ENCODE measurements at places on chromosomes 7 and 10.

- DNase-seq, result peak; percentile 53
Observed at GRCh38 chr10:266974-267425, 131.7 kb downstream of the ZMYND11 start.

GRCh38 chr7:22589641-22590201 is 89.7 kb upstream of the STEAP1B start:
- DNase-seq, result peak; percentile 66

DNA sequence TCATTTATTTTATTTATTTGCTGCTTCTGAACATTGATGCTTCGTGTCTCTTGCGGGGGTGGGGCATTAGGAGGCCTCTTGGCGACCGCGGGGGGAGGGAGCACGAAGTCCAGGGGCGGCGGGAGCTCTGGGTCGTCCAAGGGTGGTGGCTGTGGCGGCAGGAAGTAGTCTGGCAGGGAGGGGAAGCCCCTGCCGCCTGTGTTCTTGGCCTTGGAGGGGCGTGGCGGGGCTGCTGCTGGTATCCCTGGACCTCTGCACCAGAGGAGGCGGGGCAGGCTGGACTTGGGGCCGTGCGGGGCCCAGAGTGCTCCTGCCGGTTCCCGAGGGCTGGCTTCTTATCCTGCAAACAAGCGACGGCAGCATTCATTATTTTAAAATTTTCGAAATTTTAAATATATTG is 70.5 kb upstream of the ABI1 start:
- no peak for DNase-seq

- no peak for DNase-seq
Observed at GRCh38 chr7:112362053-112362650, 88.1 kb upstream of the IFRD1 start.

DNA sequence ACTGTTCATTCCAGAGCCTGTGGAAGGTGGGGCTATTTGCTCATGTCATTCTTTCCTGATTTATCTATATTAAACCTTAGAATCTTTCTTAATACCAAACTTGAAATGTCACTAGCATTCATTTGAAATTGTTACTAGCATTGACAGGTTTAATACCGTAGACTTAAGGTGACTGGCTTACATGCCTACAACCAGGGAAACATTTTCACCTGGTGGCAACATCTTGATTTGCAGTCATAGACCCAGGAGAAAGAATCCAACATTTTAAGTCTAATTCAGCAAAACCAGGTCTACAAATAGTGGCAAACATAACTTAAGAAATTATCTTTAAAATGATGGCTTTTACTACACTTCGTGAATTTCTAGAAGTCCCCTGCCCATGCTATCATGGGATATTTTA is 353.7 kb downstream of the HTR7 start:
- DNase-seq, result no peak

DNA sequence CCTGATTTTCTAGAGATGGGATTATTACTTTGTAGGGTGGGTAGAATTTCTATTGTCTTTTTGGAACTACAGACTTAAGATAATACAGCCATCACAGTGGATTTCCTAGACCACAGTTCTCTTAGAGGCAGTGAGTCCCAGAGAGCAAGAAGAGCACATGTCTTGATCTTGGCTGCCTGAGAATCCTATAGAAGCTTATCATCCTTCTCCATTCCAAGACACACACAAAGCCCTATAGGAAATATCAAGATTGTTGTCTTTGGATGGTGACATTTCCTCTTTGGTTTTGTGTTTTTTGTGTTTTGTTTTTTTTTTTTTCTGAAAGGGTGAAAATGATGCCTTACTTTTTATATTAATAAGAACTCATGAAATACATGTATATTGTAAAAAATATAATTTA is 143.1 kb downstream of the AHR start:
- DNase-seq, result peak; percentile 15

DNA sequence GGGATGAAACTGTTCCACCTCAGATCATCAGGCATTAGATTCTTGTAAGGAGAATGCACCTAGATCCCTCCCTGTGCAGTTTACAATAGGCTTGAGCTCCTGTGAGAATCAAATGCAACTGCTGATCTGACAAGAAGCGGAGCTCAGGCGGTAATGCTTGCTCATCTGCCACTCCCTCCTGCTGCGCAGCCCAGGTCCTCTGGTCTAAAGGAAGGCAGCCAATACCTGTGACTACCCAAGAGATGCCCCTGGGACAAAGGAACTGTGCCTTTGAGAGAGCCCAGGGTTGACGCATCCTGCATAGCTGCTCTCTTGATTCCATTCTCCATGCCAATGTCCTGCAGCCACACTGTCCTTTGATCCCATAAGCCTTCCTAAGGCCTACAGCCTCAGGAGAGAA is 73.1 kb downstream of the ADCYAP1R1 start:
- no peak for DNase-seq

- DNase-seq, result no peak
Observed at GRCh38 chr10:122543676-122544445, 16.7 kb upstream of the DMBT1 start.

DNA sequence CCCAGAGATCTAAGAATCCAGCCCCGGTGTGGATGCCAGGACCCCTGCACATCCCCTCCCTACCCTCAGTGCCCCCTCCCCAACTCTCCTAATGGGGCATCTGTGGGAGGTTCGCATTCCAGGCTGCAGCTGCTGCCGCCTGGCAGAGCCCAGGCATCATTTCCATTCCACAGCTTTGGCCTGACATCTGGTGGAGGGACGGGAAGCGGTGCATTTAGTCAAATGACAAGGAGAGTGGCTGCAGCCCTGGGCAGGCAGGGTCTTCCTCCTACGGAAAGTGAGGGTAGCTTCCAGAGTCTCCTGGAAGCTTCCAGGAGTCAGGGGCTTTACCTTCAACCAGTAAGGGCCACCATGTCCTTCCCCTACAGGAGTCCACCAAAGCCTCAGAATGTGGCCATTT is 30.8 kb downstream of the PRLHR start:
- DNase-seq, result no peak

DNA sequence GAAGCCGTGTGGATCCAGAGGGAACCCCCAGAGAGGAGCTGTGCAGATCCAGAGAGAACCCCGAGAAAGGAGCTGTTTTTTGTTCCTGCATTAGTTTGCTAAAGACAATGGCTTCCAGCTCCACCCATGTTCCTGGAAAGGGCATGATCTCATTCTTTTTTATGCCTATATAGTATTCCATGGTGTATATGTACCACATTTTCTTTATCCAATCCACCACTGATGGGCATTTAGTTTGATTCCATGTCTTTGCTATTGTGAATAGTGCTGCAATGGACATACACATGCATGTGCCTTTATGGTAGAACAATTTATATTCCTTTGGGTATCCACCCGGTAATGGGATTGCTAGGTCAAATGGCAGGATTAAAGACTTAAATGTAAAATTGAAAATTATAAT is 95.4 kb upstream of the RHEB start:
- no peak for DNase-seq

- peak; percentile 81 for DNase-seq
Observed at GRCh38 chr7:85471740-85472139, 284.9 kb upstream of the SEMA3D start.

DNA sequence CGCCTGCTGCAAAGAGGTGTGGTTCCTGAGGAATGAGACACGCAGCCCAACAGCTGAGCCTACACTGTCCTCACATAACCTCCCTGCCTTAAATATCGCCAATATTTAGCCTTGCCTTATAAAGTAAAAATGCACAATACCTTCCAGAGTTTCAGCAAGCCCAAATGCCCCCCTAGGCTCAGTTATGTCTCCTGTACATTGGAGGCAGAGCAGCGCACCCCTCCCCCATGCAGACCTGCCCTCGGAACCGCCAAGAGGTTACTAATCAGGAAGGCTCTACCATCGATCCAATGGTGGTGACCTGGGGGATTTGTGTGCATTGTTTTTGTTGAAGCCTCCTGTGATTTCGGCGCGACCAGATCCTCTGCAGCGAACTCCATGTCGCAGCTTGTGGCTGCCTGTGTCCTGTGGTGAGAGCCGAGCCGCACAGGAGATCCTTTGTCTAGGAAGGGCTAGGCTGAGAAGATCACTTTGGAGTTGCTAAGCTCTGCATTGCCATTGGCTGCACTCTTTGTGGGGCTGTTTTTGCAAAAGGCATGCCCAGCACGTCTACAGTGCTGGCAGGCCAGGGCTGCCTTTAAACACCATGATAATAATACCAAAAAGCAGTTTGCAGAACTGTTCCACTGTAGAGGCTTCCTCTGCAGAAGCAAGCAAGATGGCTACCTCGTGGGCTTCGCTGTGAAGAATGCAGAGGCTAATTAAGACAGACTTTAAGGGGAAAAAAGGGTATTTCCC is 40.1 kb downstream of the TET1 start:
- DNase-seq, result peak; percentile 95

GRCh38 chr7:112985377-112985987 is 101.1 kb downstream of the GPR85 start:
- DNase-seq, result peak; percentile 89

GRCh38 chr7:99780588-99780987 is 3.4 kb downstream of the CYP3A4 start:
- DNase-seq, result no peak

- DNase-seq, result no peak
Observed at GRCh38 chr7:151409667-151410404, at the start of gene WDR86. TSS of gene WDR86 (minus strand) at chr7:151410038. CDS start at chr7:151409589, 449 bp downstream.

DNA sequence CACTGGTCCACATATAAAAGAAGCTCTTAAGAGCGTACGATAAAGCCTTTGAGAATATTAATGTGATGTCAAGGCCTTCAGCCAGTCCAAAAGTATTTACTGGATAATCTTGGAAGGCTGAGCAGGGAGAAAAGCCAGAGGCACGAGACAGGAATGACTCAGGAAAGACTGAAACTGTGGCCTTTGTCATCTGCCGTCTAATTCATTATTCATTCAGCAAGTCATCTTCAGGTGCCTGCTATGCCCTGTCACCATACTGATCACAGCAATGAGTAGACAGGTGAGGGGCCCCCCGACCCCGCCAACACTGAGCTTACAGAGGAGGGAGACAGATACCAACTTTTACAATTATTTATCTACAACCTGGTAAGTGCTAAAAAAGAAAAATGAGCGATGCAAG is 78.9 kb downstream of the VOPP1 start:
- peak; percentile 30 for DNase-seq

GRCh38 chr7:45726883-45727282 is 146.0 kb downstream of the CCDC201 start:
- no peak for DNase-seq

DNA sequence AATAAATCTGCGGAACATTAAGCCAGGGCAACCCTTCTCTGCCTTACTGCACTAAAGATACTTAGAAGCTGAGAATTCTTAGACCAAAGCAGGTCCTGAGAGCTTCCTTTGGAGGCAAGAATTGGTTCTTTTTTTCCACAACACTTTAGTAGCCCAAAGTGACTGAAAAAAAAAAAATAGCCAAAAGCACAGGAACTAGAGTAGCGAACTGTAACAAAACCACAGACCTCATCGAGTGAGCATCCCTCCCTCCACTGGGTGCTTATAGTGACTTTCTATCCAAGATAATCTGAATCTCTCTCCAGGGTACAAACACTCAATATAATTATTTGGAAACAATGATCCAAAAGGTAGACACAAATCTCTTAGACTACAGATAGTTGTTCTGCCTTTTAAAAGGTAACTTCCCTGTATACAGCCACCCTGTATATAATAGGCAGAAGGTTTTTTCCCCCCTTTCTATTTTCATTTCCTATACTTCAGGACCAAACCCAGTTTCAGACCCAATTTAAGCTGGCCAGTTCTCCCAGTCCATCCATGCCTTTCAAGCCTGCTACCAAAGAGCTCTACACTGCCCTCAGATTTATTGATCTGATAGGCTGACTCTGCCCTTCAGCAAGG is 31.6 kb upstream of the KCNIP2 start:
- DNase-seq, result no peak

DNA sequence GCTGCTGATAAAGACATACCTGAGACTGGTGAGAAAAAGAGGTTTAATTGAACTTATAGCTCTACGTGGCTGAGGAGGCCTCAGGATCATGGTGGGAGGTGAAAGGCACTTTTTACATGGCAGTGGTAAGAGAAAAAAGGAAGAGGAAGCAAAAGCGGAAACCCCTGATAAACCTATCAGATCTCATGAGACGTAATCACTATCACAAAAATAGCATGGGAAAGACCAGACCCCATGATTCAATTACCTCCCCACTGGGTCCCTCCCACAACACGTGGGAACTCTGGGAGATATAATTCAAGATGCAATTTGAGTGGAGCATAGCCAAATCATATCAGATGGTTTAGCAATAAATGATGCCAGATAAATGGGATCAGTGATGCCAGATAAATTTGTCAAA is 892.0 kb upstream of the CELF2 start:
- DNase-seq, result no peak

DNA sequence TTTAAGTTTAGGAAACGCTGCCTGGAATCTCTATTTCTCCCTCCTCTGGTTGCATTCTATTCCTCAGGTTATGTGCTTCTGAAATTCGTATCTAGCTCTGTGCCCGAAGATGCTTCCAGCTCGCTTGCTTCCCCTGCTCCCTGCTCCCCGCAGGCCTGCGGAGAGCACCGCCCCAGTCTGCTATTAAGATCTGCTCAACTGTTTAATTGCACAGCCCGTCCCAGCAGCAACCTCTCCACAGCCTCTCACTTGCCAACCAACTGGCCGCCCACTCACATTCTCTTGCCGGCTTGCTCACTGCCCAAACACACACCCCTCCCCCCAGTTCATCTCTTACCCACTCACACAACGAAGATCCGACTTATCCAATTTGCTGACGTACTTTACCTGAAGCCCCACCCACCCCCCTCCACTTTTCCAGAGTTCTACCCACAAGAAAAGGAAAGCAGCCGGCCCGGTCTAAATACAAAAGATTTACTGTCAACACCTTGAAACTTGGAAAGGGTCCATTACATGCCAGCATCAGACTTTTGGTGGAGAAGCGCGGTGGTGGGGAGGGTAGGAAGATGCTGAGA is 167.3 kb upstream of the KLF14 start:
- DNase-seq, result peak; percentile 96

DNA sequence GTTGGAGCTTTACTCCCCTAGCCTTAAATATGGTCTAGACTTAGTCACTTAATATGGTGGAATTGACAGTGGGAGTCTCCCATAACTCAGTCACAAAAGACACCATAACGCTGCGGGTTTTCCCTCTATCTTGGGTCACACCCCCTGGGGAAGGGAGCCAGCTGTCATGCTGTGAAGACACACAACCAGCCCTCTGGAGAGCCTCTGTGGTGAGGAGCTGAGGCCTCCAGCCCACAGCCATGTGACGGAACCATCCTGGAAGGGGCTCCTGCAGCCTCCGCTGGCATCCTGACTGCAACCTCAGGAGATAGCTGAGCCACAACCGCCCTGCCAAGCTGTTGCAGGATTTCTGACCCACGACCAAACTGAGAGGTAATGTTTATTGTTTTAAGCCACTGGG is 37.9 kb downstream of the PAXIP1 start:
- DNase-seq, result no peak

- no peak for DNase-seq
Observed at GRCh38 chr7:87561702-87562101, 39.0 kb downstream of the ABCB1 start.

- no peak for DNase-seq
Observed at GRCh38 chr7:14271441-14271840, 282.0 kb upstream of the ETV1 start.

All from EH (cell line).